Stimulated activated CD4-positive, alpha-beta T cell treated with anti-CD3 and anti-CD28 coated beads, TNF-alpha, amount 100 ng/mL, for 1 hour (primary cell): ENCODE measurements at places on chromosomes 2 and 18.
A peak's percentile ranks its signal among the peaks of the same experiment; 100 is the strongest.

- DNase-seq, result no peak
Observed at GRCh38 chr2:178427458-178427857, 23.5 kb downstream of the PRKRA start.

- no peak for DNase-seq
Observed at GRCh38 chr2:54845514-54845913, 122.1 kb downstream of the EML6 start.

DNA sequence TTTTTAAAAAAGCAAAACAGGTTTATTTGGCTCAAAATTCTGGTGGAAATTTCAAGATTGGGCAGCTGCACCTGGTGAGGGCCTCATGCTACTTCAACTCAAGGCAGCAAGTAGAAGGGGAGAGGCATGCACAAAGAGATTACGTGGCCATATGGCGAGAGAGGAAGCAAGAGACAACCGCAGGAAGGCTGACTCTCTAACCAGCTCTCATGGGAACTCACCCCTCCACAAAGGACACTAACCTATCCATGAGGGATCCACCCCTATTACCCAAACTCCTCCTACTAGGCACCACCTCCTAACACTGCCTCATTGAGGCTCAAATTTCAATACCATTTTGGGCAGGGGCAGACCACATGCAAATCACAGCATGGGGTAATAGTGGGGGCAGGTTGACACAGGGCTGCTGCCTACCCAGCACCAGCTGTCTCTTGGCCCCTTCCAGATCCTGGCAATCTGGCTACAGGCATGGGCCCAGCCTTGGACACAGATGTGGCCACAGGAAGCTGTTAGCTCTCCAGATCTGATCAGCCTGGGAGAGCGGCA lies 2.0 kb upstream of the CAPN10 start:
- no peak for DNase-seq

DNA sequence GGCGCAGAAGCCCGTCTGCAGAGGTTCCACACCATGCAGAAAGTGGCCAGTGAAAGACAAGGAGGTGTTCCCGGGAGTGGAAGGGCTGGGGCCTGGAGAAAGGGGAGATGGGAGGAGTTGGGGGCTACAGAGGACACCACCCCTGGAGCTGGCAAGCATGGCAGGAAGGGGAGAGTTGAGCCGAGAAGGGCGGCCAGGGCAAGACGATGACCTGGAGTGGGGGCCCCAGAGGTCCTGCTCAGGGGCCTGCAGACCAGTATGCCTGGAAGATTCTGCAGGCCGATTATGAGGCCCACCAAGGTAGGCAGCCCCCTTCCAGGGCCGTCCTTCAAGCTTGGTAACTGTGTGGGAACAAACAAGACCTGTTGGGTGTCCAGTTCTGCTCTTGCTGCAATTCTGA lies 33.1 kb downstream of the RBFA start:
- no peak for DNase-seq

DNA sequence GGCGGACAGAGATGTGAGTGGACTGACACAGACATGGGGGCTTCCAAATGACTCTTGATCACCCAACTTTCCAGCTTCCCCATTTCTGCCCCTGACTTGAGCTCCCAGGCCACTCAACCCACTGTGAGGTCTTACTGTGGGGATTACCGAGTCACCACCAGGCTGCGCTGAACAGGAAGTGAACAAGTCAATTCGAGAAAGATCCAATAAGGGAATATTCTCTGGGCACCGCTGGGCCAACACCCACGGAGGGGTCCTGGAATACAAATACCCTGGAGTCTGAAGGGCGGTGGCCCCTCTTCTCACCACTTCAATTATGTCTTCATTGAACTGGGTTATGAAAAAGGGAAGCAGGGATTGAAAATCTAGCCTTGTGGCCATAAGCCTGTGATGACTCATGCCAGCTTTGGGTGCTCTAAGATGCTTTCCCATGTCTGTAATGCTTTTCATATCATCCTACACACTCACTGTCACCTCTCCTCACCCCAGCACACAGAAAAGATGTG lies 37.7 kb downstream of the BCL11A start:
- DNase-seq, result no peak

DNA sequence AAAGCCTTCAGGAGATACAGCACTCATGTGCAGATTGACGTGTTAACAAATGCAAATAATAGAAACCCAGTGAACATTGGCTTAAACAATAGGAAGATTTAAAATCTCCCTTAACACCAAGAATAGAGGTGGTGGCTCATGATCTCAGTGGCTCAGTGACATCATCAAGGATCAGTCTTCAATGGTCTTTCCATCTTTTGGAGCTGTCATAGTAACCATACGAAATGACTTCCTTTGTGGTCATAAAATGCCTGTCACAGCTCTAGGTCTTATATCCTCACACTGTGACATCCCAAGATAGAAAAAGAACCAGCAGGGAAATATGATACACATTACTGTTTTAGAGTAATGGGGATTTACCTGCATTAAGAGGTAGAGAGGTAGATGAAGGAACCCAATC lies 59.6 kb upstream of the ACKR3 start:
- DNase-seq, result no peak

GRCh38 chr2:122815120-122815519 lies 1059.7 kb downstream of the TSN start:
- no peak for DNase-seq

GRCh38 chr18:80181642-80182461 lies 65.5 kb downstream of the PARD6G start:
- DNase-seq, result no peak

DNA sequence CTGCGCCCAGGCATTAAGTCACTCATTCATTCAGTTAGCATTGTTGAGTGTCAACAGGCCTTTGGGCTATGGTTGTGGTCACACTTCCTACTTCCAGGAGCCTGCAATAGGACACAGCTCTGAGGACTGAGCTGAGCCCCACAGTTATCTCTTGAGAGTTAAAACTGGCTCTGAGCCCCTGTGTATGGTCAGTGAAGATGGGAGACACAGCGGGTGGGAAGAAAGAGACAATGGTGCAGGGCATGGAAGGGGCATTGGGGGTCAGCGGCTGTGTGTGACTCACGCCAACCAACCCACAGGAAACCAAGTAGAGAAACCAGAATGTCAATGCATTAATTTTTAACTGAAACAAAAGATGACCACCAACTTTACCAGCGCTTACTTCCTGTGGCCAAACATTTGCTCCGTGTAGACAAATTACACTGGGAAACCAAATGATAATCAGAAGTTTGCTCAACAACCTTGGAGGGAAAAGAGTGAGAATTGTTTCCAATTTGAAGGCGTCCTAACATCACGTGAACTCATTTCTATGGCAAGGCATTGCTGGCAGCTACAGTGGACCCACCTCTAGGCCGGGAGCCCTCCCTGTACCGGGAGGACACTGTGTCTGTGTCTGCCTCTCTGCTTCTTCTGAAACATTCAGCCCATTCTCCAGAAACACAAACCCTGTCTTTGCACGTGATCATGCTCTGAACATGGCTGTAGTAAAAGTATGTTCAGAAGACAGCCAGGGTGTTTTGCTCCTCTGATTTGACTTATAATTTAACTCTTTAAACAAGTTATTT lies 212.0 kb upstream of the ID2 start:
- DNase-seq, result no peak

- no peak for DNase-seq
Observed at GRCh38 chr18:627231-627630, 30.2 kb upstream of the TYMS start.

GRCh38 chr2:173001664-173002604 lies 73.7 kb upstream of the MAP3K20 start:
- no peak for DNase-seq

GRCh38 chr2:241550616-241551580 lies 7.6 kb upstream of the BOK start:
- DNase-seq, result no peak

DNA sequence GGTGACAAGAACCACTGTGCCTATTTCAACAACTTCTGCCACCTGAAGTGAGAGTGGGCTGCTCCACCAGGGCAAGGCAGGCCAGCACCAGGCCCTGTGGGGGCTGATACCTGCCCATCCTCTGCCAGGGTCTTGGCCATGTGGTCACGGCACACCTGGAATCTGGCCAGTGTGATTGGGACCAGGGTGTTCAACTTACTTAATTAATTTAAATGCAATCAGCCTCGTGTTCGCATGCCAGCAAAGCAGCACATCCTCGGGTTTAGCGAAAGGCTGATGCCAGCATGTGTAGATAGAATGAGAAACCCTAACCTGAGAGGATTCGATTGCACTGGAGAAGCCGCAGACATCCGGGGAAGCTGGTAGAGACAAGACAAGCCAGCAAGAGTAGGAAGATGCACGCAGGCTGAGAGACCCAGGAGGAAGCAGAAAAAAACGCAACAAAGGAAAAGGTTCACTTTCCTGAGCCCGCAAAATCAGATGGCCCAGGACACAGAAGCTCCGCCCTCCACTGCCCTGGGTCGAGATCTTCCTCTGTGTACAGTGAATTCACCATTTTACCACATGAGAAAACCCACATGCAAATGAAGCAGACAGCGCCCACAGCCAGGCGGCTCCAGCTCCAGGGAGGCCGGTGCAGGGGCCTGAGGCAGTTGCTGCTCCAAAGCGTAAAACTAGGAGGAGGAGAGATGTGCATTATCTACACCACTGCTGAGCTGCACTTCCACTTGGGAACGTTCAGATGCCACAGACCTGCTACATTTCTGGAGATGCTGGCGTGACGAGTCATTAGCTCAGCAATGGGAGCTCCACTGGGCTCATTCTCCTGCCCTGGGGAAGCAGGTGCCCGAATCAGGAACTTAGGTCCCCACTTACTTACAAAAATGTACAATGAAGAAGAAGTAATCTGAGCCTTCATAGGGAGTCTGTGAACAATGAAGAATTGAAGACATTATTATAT lies 92.1 kb downstream of the TMEM18 start:
- DNase-seq, result no peak

- no peak for DNase-seq
Observed at GRCh38 chr2:76958749-76959148, 563.4 kb downstream of the LRRTM4 start.

DNA sequence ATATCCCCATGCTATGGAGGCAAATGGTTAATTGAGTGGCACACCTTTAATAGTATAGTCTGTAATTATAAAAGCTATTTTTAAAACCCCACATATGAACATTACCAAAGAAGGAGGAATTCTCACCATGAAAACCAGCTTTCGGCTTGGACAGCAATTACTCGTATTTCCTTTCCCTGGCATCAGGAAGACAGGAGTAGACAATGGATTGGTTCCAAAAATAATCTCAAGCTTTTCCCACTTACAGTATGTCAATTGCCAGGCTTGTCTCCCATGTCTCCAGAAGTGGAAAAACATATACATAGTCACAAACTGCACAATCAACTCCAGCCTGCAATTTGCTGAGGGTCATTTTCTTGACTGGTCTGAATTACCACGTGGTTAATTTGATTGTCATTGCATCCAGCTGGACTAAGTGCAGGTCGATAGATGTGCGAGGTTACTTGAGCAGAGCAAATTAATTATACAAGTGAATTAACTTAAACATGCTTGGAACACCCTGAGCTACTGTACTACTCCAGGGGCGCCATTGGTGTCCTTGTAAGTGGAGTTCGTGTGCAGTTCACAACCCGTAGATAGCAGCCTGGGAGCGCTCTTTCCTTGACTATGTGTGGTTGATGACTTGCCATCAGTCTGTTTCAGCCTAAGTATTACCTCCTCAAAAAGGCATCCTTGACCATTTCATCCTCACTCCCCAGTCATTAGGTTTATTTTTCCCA lies 124.3 kb upstream of the PELI1 start:
- no peak for DNase-seq

DNA sequence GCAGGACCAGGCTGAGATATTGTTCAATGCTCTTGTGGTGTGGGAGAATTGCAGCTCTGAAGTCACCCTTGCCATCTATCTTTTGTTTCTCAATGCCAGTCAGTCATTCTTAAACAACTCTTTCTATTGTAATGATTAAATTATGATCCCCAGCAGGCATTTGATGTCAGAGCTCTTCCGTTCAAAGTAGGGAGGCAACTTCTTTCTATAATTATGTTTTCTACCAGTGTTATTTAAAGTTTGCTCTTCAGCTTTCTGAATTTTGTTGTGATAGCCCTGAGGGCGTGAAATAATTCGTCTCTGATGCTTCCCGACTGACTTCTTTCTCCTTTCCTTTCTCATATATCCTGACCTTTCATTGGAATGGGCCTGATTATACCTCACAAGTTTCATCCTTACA lies 161.4 kb upstream of the KLHL14 start:
- no peak for DNase-seq

- DNase-seq, result no peak
Observed at GRCh38 chr2:157470321-157470720, 26.4 kb upstream of the CYTIP start.

DNA sequence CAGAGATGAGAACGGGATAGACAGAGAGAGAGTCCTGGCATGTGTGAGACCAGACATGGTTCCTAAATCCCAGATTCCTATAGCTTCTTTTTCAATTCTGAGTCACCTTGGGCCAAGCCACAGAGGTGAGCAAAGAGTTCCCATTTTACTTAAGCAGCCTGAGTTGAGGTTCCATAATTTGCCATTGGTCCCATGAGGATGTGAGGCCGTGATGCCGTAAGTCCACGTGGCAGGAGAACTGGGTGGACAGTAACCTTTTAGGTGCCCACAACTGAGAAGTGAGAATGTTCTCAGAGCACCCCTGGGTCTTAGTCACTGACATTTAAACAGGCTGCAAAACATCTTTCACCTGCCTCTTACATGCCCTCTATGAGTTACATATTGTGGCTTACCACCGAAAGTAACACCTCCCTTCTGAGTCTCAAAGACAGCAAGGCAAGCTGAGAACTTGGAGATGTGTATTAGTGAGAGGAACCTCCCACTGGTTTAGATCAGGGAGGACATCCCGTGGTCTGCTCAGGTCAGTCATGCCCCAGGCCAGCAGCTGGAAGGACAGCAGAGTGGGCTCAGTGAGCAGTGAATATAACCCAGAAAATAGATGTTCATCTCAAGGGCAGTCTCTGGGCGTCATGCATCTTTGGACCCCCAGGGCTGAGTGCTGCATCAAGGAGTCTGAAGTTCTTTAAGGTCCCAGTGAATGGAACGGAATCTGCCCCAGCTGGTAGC lies 127.9 kb upstream of the LGALSL start:
- DNase-seq, result peak; percentile 22

DNA sequence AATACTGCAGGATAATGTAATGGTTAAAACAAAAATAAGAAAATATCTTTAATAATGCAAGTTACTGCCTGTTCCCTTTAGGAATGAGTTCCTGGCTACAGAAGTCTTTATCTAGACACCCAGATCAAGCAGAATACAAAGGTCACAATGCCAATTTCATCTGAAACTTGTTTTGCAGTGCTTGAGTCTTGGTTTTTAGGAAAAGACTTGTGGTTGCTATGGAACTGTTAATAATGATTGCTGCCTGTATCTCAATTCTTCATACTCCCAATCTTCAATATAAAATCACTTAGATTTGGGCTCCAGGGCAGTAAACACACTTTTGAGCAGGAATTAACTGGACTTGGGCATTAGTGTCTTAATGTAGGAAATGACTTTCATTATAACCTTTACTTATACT lies 14.2 kb downstream of the CAVIN2 start:
- no peak for DNase-seq

DNA sequence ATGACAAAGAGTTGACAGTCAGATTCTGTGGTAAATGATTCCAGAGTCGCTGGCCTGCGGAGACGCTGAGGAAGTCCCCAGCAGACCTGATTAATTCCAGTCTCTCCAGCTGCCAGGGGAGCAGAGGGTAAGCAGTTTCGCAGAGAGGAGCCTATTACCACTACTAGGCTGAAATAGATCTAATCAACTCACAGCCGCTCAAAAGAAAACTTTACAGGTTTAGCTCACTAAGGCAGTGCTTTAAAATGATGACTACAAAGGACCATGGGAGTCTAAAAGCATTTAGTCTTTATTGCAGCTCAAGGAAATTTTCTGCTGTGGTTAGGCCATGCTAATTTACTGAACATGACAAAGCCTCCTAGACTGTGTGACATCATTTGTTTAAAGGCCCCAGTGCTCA lies 445.6 kb upstream of the POU3F3 start:
- no peak for DNase-seq
